GM10248 (cell line): ENCODE measurements at places on chromosomes 13 and 19.

DNA sequence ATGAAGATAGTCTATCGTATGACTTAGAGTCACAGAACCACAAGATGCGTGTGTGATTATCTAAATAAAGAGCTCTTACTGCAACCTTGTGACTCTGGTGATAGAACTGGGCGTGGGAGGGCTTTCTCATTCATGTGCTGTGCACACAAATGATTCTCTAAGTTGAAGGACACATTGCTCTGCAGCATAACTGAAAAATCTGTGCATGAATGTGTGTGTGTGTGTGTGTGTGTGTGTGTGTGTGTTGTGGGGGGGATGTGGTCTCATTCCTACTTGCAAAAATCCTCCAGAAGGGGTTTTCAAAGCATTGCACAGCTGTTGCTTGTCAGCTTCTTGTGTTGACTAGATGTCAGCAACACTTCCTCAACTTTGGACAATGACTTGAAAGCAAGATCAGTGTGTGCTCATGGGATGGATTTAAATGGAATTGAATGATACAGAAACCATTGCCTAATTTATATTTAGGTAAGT is 22.4 kb downstream of the LRCH1 start:
- peak; percentile 46 for DNase-seq

DNA sequence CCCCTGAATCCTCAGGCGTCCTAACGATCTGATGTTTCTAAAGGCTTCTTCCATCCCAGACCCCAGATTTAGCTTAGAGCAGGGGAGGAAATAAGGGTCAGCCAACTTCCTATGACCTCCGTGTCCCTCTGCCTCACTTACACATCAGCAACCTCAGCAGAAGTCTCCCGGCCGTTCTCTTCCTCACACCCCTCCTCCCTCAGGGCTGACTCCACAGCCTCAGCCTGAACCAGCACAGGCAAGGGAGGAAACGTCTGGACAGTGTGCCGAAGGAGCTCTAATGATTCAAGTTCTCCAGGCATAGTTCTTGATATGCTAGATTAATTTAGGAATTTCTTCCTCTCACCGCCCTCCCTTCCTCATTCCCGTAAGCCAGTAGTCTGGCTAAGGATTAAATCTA is 121.4 kb downstream of the NUFIP1 start:
- no peak for DNase-seq

- DNase-seq: no peak
Measured at GRCh38 chr19:19997656-19998268, 41.5 kb downstream of the ZNF682 start.

GRCh38 chr13:23175920-23176319 is 4.9 kb upstream of the SGCG start:
- no peak for DNase-seq

DNA sequence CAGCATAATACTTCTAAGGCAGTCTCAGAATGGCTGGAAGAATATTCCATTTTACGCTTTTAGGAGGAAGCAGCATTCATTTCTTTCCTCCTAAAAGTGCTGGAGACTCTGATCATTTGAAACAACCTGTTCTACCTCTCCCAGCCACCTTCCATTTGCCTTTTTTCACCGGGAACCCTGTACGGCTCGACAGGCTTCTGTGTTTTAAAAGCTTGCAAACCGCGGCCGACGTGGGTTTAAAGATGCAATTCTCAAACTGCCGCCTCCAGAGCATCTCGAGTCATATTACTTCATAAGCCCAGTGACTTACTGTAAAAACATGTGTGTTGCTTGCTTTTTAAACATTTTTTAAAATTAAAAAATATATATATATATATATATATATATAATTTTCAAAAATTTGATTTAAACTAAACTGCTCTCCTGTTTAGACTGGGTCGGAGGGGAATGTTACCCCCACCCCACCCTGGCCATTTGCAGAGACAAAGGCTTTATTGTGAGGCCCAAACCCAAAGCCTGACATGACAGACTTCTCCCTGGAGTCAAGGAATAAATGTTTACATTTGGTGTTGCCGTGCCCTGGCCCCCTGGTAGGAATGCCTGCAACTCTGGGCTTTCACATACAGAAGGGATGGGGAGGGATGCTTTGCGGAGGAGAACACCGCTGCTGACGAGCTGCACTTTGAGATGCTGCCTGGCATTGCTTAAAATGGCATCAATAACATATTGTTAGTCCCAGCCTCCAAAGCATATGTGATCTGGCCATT is 30.4 kb downstream of the ZNF536 start:
- no peak for DNase-seq

- peak; percentile 68 for DNase-seq
Measured at GRCh38 chr19:43489310-43489709, 15.2 kb downstream of the PHLDB3 start.

DNA sequence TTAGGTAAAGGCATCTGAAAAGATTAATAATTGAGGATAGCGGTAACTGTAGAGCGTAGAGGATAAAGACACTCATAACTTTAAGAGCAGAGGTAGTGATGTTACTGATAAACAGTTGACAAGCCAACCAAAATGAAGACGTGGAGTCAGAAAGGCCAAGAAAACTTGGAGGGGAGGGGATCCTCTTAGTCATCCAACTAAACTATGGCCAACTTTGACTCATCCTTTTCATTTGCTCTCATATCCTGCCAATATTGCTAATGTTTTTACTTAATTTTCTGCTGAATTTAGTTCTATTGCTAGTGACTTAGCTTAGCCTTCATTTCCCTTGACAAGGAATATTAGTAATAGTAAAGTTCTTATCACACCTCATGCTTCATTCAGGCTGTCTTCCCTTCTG is 13.4 kb downstream of the ITGBL1 start:
- no peak for DNase-seq

- no peak for DNase-seq
Measured at GRCh38 chr19:56177564-56178243, 1.9 kb downstream of the GALP start.

DNA sequence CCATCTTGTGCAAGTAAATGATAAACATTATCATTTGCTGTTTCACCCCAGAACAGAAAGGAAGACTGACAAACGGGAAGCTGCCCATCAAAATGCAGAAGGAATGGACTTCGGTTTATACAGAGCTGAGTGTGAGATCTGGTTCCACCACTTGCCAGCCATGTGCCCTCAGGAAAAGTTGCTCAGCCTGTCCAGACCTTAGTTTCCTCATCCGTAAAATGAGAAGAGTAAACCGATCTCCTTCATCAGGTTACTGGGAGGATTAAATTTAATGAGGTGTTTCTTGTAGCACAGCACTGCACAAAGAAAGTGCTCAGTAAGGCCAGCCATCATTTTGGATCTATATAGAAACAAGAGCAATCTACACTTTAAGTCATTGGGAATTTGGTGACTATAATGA is 36.7 kb upstream of the SERP2 start:
- no peak for DNase-seq

GRCh38 chr19:17255150-17255621 is 9.4 kb downstream of the USHBP1 start:
- DNase-seq: no peak

GRCh38 chr19:31448221-31448657 is 99.0 kb upstream of the TSHZ3 start:
- DNase-seq: no peak

DNA sequence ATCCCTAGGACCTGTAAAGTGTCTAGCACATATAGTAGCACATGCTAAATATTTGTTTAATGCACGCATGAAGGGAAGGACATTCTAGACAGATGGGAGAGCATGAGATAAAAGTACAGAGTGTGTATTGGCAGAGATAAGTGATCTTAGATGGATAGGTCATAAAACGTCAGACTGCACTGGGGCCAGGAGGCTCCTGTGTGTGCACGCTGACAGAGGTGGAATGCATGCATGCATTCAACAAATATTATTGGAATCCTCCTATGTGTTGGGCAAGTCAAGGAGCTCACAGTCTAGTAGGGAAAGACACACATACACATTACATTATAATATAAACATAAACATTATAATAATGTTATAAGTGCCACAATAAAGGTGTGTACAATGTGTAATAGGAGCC is 73.3 kb downstream of the FGF9 start:
- DNase-seq: no peak

GRCh38 chr13:41827507-41828213 is 133.2 kb downstream of the VWA8 start:
- DNase-seq: no peak

GRCh38 chr13:73984201-73984600 is 150.0 kb downstream of the KLF12 start:
- DNase-seq: no peak

DNA sequence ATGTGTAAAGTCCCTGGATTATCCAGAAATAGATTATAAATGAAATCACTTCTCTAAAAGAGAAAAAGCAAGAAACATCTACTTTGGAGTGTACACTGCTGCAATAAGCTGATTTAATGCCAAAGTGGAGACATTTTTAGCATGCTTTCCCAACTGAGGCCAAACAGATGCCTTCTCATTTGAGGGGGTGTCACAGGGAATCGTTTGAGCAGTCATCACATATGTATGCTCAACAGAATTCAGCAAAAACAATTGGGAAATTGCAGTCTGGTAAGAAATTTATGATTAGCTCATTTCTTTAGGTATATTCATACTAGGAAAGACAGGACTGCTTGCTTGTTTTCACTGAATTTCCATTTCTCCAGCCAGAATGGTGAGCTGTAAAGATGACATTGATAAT is 27.3 kb upstream of the TPP2 start:
- no peak for DNase-seq

- DNase-seq: no peak
Measured at GRCh38 chr13:36193151-36193855, 21.1 kb downstream of the SOHLH2 start.

DNA sequence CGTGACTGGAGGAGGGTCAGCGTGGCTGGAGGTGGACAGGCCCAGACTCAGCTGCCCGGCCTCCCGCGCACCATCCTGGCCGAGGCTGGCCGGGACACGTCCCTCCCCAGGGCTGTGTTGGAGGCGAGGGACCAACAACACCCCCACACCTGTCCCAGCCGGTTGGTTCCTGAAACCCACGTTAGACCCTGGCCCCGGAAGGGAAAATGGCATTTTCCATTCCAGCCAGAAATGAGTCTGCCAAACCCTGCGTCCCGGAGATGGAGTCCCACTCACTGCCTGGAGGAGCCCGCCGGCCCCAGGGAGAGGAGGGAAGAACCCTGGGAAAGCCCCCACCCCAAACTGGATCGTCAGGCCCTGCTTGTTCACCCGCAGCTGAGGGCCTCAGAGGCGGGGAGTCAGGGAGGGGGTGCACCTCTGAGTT is 4.8 kb upstream of the WDR18 start:
- peak; percentile 82 for DNase-seq
